Epithelial cell of alveolus of lung (primary cell): ENCODE measurements at places on chromosomes 12 and 14. TPM values are rescaled to one million over a fixed set of nuclear protein-coding genes. Genes with fewer than 3 reads are reported as not detected.

The NINJ2 gene
- 1.8 and 2.5 TPM in 2 replicates for total RNA-seq

The GMPR2 gene
- total RNA-seq, result 60.1 and 72.7 TPM in 2 replicates

The ACOT6 gene
- not detected in 2 replicates for total RNA-seq

The EGLN3 gene
- 3.2 and 7.1 TPM in 2 replicates for total RNA-seq

The C1S gene
- 137 and 318 TPM in 2 replicates for total RNA-seq

The ACVRL1 gene
- 39.7 and 174 TPM in 2 replicates for total RNA-seq

The C14orf132 gene
- 22.0 and 50.3 TPM in 2 replicates for total RNA-seq

The GPR33 gene
- not detected in 2 replicates for total RNA-seq

The COCH gene
- total RNA-seq, result 0.39 and 0.72 TPM in 2 replicates

The TAS2R9 gene
- total RNA-seq, result not detected in 2 replicates

The CABP1 gene
- 0.65 and 0.88 TPM in 2 replicates for total RNA-seq

The GYS2 gene
- not detected in 2 replicates for total RNA-seq

The TAS2R42 gene
- total RNA-seq, result not detected in 2 replicates

The CCDC175 gene
- not detected in 2 replicates for total RNA-seq

The CCDC197 gene
- not detected in 2 replicates for total RNA-seq

The ERP27 gene
- 0.26 TPM in 1 of 2 replicates, not detected in the other for total RNA-seq

The OR6C74 gene
- total RNA-seq, result not detected in 2 replicates

The BEGAIN gene
- 0.08 and 4.0 TPM in 2 replicates for total RNA-seq

The LYZ gene
- total RNA-seq, result 0.56 TPM in 1 of 2 replicates, not detected in the other
